RPMI8226 (cell line): ENCODE measurements at places on chromosomes 5 and 9.
A peak's percentile ranks its signal among the peaks of the same experiment; 100 is the strongest.

DNA sequence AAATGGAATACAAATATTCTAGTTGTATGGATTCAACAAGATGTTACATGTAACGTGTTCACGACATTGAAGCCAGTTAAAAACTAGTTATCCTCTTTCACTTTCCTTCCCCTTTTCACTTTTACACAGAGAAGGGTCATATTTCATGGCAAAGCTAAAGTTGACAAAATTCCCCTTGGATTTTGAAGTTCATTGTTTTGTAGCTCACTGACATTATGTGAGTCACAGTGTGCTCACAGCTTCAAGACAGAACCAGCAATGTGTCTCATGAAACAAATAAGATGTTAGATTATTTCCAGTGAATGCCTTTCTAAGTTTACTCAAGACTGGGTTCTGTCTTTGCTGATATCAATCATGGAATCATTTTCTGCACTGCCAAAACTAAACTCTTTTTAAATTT is 535.5 kb upstream of the GRIN3A start:
- no peak for DNase-seq

GRCh38 chr9:134916161-134916665 is 1.5 kb downstream of the FCN1 start:
- no peak for DNase-seq

DNA sequence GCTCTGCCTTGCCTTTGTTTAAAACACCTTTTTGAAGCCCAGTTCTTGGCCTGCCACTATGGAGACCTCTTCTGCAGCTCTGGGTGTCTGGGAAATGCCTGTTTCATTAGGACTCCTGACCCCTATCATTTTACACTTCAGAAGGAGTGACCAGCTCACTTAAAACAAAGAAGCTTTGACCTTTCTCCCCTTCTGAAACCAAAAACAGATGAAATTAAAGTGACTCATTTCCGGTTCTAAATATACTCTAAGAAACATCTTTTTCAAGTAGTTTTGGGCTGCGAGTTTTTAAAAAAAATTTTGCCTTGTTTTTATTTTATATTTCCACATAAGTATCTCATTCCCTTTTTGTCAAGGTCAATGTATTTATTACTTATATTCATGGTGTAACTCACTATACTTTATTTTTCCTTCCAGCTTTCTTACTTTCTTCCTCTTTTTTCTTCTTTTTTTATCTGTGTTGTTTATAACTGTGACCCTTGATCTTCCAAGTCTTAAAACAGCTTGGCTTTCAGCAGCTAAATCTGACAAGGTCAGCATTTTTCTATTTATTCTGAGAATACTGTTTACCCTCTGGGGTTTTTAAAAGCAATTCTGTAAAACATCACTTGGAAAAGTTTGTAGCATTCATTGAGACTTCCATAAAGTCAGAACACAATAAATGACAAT is 672.9 kb downstream of the NR2F1-AS1 start:
- peak; percentile 80 for DNase-seq

- no peak for DNase-seq
Observed at GRCh38 chr9:101307524-101308213, 77.1 kb downstream of the BAAT start.

- no peak for DNase-seq
Observed at GRCh38 chr5:113187906-113188305, 211.3 kb downstream of the DCP2 start.

GRCh38 chr5:87751824-87752223 is 339.1 kb upstream of the CCNH start:
- no peak for DNase-seq

- no peak for DNase-seq
Observed at GRCh38 chr9:136386018-136386417, 12.5 kb upstream of the CARD9 start.

DNA sequence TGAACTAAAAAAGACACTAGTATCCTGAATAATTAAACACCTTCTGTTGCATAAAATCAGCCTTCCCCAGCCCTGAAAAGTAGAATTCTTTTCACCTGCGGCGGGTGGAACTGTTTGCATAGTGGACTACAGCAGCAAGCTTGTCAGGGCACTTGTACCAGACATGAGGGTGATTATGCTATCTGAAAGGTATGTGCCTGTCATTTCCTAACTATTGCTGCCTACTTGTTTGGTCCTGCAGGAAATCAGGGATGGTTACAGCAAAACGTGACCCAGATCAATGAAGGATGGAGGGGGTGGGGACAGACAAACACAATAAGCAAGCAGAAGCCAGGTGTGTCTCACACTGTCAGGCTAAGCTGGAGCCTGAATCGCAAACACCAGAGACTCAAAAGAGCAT is 385.6 kb downstream of the MLLT3 start:
- no peak for DNase-seq

- no peak for DNase-seq
Observed at GRCh38 chr9:6805532-6805931, 47.8 kb downstream of the KDM4C start.

DNA sequence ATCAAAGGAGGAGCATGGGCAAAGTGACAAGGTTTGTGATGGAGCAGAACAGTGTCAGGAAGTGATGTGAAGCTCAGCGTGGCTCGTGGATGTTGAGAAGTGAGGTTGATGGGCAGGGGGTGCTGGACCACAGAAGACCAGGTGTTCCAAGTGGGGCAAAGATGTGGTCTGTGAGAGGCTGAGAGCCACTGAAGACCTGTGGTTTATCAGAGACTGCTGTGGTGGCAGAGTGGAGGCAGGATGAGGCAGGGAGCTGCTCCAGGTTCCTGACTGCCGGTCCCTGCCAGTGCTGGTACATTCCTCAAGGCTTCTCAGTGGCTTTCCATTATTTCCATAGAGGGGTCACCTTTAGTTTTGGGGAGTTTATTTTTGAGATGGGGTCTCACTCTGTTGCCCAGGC is 19.1 kb downstream of the PALM2AKAP2 start:
- no peak for DNase-seq

DNA sequence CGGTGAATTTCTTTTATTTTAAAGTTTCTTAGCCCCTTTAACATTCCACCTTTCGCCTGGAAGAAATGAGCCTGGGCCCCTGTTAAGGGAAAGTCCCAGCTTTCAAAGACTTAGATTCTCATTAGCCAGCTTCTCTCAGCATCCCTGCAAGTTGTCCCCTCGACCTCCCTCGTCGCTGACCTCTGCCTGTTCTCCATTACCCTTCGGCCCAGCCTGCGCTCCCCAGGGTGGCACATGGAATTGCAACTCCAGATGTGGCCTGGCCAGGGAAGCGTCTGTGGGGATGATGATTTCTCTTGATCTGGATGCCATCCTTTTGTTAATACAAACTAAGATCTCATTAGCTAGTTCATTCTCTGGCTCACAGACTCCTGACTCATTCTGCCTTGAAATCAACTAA is 43.4 kb upstream of the FANCC start:
- no peak for DNase-seq

DNA sequence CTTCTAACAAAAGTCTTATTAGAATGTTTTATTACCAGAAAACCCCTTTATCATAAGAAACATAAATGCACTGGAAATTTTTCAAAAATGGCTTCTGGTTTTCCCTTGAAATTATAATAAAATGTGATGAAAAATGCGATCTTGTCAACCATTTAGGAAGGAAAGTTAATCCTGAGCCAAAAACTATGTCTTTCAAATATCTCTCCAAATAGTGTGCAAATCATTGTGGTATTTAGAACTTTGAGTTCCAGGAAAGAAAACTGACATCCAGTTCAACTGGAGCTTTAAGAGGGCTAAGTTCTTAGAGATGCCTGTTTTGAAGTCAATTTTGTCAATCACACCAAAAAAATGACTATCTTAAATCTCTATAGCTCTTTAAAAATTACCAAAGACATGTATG is 425.4 kb downstream of the DNAH5 start:
- DNase-seq: no peak

DNA sequence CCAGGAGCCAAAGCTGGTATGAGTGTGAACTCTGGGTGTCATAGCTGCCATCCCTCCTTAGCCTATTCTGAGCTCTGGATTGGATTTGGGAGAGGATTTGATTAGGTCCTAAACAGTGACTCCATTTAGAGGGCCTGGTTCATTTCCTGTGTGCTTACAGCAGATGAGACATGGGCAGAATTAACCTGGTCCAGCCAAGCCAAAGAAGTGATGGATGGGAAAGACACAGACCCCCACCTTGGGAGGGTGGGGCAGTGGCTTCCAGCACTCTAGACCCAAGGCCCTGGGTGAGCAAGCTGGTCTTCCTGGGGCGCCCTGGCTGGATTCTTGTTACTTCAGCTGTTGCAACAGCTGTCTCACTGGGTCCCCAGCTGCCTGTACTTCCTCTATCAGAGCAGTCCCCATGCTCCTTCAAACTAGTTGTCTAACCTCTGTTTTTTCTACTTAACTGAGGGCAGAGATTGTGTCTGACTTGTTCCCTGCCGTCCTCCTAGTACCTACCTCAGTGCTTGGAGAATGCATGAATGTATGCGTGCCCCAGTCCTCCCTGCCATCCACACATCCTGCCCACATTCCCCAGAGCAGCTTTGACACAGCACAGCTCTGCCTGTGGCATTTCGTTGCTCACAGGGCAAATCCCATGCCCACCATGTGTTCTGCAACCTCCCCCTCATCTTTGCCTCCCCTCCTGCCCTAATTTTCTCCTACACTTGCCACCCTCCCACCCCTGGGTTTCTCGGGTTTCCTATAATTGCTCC is 115.9 kb downstream of the RGS3 start:
- peak; percentile 72 for DNase-seq

DNA sequence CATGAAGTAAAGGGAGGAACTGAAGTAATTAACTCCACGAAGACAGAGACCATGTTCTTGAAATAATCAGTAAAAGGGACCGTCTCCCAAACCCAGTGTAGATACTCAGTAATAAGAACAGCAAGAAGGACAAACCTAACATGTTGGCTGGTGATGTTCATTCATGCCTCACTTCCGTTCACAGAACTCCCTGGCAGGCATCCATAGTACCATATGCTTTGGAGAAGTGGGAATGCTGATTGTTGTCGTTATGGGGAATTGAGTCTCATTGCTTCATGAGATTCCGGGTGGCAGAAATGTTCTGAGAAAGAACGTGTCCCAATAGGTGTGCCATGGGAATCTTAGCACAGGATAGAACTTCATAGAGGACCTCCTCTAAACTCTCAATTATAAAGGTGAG is 452.3 kb downstream of the ZSWIM6 start:
- DNase-seq: no peak

DNA sequence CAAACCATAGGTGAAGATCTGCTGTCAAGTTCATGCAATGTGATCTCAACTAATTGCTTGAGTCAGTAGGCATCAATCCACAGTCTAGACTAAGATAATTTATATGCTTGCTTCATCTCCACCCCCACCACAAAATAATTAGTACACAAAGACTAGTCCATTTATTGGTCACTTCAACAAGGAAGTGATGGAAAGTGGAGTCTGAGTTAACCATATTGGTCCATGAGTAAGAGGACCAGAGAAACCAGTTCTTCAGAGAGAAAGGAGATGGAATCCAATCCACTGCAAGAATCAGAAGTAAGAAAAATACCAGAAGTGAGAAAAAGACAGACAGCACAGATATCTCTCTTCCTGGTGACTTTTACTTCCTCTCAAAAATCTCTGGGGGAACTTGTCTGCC is 366.5 kb downstream of the CHSY3 start:
- DNase-seq: no peak

DNA sequence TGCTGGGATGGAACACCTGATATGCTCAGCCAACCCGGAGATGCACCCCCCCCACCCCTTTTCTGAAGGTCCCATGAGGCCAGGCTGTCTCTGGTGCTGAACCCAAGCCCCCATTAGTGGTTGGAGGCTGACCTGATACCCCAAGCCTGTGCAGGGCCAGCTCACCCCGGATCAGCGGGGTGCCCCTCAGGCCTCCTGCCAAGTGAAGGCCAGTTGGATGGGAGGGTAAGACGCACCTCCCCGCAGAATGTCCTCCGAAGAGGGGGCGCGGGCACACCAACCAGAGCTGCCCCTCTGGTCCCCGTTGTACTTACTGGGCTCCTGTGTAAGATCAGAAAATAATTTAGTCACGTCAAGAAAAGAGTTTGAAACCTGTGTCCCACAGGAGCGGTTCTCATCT is 76.8 kb upstream of the OTULINL start:
- no peak for DNase-seq

DNA sequence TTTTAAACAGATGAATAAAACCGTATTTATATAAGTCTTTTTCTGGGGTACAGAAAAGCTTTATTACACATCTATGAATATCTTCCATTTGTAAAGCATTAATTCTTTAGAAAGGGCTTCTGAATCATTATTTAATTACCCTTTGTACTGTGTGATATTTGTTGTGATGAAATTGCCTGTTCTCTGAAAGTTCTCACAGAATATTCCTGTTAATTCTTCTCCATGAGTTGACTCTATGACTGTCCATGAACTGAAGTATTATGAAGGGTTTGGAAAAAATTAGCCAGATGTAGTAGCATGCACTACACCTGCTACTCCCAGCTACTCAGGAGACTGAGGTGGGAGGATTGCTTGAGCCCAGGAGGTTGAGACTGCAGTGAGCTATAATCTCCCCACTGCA is 127.0 kb downstream of the MAN2A1 start:
- no peak for DNase-seq

DNA sequence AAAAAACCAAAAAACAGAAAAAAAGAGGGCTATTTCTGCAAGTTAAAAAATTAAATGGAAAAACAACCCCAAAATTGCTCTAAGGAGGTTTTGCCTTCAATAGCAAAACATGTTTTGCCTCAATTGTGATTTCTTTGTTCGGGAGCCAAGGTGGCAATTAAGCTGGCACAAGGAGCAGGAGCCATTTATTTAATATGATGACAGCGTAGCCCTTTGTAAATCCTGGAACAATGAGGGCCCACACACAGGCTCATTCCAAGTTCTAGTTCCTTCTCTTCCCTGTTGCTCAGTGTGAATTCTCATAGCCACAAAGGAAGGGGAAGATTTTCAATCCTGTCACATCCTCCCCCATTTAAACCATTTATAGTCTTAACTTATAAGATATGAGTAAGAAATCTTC is 353.2 kb downstream of the PDE4D start:
- DNase-seq: no peak

- no peak for DNase-seq
Observed at GRCh38 chr5:35971186-35971877, 19.9 kb downstream of the UGT3A1 start.

DNA sequence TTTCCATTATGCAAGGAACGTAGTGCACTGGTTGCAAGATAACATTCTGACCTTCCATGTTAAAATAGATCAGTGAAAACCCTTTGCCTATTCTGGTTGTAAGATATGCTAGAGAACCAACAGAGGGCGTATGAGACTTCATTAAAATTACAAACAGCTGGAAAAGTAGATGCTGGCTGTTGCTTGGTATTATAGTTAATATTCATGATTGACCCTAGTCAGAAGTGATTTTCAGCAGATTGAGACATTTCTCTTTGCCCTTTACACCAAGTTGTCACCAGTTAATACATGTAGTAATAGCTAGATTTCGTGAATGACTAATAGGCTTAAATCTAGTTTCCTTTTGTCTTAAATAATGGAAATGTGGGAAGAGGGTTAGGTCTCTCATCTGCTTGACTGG is 13.8 kb upstream of the FGF18 start:
- no peak for DNase-seq

DNA sequence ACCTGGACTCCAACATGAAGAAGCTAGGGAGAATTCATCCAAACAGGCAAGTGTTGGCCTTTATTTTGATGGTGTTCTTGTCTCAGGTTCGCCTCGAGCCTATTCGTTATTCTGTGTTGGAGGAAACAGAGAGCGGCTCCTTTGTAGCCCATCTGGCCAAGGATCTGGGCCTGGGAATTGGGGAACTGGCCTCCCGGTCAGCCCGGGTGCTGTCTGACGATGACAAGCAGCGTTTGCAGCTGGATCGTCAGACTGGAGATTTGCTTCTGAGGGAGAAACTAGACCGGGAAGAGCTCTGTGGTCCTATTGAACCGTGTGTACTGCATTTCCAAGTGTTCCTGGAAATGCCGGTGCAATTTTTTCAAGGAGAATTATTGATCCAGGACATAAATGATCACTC is 367 bp downstream of the PCDHB4 start:
- DNase-seq: no peak

- no peak for DNase-seq
Observed at GRCh38 chr9:82418334-82418733, 429.8 kb downstream of the SPATA31D1 start.
